ENCODE measurements at places on chromosomes 2 and 18.

GRCh38 chr2:168538534-168538933 lies 82.5 kb downstream of the CERS6 start:
- no peak for DNase-seq

GRCh38 chr18:22490429-22490846 lies 72.7 kb upstream of the CTAGE1 start:
- no peak for DNase-seq

GRCh38 chr2:114161371-114161770 lies 271.5 kb downstream of the ACTR3 start:
- DNase-seq: no peak

DNA sequence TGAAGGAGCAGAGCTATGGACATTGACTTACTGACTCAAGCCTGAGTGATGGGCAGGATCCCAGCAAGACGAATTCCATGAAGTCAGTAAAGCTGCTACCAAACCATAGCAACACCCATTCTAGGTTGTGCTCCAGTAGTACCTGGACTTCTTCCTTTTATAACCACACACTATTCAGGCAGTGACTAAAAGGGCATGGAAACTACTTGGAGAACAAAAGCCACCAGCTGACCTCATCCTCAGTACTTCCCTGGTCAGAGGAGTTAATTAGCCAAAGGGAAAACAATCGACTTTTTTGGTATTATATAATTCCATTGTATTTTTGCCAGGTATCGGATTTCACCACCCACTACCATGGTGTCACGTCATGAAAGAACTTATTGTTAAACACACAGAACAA lies 237.1 kb downstream of the TTC32 start:
- no peak for DNase-seq

DNA sequence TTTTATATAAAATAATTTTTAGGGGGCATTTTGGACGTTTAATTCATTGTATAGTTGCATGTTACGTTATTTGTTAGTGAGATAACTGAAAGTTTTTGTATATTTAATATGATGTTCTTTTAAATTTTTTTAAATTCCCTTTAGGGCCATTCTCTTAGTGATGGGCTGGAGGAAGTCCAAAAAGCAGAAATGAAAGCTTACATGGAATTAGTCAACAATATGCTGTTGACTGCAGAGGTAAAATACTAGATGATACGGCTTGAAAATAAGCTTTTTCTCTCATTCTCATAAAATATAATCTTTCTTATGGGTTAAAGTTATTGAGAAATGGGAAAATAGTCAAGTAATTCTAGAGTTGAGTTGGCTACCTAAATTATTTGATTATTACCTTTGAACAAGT lies 58.9 kb downstream of the MTX2 start:
- DNase-seq: no peak

GRCh38 chr2:241000831-241001321 lies 2.5 kb downstream of the SNED1 start:
- peak; percentile 14 for DNase-seq

GRCh38 chr2:232894251-232894650 lies 24.2 kb downstream of the SNORC start:
- DNase-seq: no peak

GRCh38 chr2:173076581-173077345 lies 1.1 kb downstream of the MAP3K20 start:
- peak; percentile 79 for DNase-seq

- DNase-seq: no peak
Measured at GRCh38 chr2:40300391-40300790, 151.5 kb downstream of the SLC8A1 start.

DNA sequence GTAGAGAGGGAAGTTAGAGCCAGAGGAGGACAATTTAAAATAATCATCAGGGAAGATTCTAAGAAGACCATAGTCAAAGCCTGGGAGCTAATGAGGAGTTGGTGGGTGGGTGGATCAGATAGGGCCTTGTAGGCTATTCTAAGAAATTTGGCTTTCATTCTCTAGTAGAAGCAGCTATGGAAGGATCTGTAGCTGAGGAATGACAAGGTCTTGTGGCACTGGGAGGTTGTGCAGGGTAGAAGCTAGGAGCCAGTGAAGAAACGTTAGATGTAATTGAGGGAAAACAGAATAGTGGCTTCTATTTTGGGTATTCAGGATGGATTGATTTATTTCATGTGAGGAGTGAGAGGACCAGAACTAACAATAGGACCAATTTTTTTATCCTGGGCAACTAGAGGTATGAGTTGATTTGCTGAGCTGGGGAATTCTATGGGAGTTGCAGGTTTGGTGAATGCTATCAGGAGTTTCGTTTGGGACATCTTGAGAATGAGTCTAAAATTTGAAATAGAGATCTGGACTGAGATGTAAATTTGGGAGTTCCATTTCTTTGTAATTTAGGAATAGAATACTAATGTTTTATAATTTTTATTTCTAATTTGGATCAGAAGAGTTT lies 371.9 kb downstream of the PARD3B start:
- DNase-seq: no peak

DNA sequence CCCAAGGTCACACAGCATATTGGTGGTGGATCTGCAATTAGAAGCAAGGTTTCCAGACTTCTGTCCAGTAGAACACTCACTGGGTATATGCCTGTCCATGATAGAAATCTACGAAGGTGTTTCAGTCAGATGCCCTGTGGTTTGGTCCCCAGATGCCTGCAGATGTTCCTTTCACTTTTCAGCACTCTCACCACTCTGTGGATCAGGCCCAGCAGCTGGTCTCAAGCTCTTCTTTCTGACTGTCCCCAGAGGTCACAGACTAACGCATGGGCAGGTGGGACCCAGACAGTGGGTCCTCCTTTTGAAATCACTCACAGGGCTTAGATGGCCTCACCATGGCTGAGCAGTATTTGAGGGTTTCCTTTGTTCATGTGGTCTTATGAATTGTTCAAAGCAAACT lies 376.5 kb downstream of the ALK start:
- no peak for DNase-seq

- no peak for DNase-seq
Measured at GRCh38 chr2:10383960-10384734, 64.0 kb downstream of the ODC1 start.

- peak; percentile 59 for DNase-seq
Measured at GRCh38 chr2:146927080-146927711, 917.6 kb upstream of the ACVR2A start.

DNA sequence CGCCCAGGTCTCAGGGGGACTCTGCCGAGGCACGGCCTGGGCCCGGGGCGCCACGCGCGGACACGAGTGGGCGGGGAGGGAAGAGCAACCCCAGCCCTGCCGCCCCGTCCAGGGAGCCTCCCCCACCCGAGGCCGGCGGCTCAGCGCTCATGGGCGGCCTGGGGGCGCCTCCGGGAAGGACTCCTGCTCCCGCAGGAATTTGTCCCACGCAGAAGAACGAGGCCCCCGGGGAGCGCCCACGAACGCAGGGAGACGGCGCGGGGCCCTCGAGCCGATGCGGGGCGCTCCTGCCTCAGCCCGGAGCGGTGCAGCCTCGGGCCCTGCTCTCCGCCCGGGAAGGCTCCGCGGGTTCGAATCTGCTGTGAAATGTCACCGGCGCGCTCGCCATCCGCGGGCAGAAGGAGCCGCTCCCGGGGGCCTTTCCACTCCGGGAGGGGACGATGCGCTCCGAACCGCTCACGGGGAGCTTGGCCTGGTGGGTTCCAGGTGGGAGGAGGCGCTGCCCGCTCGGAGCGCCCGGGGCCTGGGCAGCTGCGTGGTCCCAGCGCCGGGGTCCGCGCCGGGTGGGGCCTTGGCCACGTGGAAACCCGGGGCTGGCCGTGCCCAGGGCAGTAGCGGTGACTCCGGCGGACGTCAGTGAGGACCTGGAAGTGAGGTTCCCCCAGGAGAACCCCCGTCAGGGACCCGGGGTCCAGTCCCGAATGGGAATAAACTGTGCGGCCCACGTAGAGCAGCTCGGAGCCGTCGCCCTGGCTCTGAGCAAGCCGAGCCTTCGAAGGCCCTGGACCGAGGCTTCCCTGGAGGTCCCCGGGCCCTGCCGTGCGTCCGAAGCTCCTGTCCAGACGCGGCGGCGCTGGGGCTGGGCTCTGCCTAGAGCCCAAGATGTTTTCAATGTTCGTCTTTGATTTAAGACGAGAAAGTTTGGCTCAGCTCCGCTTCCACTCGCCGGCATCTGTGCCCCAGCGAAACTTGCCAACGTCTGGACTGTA lies 41.4 kb upstream of the CTDP1 start:
- DNase-seq: no peak

DNA sequence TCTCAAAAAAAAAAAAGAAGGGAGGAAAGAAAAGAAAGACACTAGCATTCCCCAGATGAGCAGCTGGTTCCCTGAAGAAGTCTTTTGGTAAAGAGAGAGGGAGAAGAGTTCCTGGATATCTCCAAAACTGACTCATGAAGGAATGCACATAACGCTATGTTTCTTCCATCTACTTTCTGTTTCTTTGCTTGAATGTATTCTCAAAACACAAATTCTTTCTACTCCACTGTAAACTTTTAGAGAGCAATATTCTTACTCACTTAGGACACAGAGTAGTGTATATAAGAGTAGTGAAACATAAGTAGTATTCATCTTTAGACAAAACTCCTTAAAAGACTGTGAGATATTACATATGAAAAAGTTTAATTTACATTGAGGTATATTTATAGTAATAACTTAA lies 64.2 kb downstream of the TRIP12 start:
- no peak for DNase-seq

- DNase-seq: no peak
Measured at GRCh38 chr2:7154656-7155055, 237.4 kb downstream of the RNF144A start.

GRCh38 chr18:24397694-24398368 lies at the start of gene OSBPL1A:
TSS of gene OSBPL1A (minus strand) at chr18:24397824. CDS start at chr18:24377533, 20,291 bp downstream.
- DNase-seq: peak; percentile 95

- no peak for DNase-seq
Measured at GRCh38 chr2:179031731-179032408, 18.1 kb downstream of the CCDC141 start.

- no peak for DNase-seq
Measured at GRCh38 chr2:148103946-148104345, 83.1 kb downstream of the MBD5 start.

DNA sequence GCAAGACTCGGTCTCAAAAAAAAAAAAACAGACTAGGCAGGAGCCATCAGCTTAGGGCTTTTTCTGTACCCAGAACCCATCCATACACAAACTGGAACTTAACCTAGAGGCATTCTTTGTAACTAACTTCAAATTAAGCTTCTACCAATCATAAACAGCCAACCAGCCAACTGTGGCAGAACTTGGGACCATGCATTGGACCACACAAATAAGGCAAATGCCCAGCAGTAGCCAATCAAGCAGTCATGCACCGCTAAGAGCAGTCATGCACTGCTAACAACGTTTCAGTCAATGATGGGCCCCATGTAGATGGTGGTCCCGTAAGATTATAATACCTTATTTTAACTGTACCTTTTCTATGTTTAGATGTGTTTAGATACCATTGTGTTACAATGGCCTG lies 22.7 kb downstream of the TUBB6 start:
- no peak for DNase-seq

- DNase-seq: peak; percentile 67
Measured at GRCh38 chr2:98086491-98087446, at the start of gene VWA3B. TSS of gene VWA3B (plus strand) at chr2:98087167. CDS start at chr2:98093093, 5,926 bp downstream.

DNA sequence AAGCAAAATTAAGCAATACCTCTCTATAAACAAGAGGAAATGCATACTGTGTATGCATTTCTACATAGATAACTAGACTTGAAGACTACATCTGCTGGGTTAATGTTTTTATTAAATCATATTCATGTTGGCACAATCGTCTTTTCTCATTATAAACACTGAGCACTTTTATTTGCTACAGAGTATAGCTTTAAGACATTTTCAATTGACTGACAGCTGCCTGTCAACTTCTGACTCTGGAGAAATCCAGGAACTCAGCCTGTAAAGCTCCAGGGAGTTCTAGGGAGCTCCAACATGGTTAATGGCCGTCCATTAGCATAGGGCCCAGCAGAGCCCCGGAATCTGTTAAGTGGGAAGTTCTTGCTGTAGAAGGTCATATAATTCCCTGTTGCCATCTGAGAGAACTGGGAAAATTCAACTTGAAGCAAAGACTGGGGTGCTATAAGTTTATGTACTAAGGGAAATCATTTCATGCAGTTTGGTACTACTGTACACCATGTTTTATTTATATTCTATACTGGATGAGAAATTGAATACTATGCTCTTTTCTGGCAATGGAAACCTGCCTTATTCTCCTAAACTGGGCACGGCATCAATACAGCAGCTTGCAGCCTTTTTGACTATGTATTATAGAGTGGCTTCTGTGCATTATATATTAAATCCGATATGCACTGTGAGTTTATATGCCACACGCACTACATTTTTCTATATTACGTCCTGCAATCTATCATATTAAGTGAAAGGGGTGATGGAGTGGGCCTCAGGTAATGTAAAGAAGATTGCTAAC lies 243.5 kb upstream of the ZNF521 start:
- DNase-seq: no peak

- DNase-seq: no peak
Measured at GRCh38 chr2:160199053-160199452, 1.0 kb downstream of the ITGB6 start.

- no peak for DNase-seq
Measured at GRCh38 chr2:1268034-1268433, 145.2 kb upstream of the TPO start.

- no peak for DNase-seq
Measured at GRCh38 chr2:131042148-131042775, 51.0 kb downstream of the FAM168B start.

DNA sequence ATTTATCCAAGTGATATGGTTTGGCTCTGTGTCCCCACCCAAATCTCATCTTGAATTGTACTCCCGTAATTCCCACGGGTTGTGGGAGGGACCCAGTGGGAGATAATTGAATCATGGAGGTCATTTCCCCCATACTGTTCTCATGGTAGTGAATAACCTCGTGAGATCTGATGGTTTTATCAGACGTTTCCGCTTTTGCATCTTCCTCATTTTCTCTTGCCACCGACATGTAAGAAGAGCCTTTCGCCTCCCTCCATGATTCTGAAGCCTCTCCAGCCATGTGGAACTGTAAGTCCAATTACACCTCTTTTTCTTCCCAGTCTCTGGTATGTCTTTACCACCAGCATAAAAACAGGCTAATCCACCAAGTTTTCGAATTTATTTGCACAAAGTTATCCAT lies 20.3 kb upstream of the CHST10 start:
- no peak for DNase-seq

GRCh38 chr2:20663196-20664070 lies 3.5 kb upstream of the GDF7 start:
- DNase-seq: no peak

DNA sequence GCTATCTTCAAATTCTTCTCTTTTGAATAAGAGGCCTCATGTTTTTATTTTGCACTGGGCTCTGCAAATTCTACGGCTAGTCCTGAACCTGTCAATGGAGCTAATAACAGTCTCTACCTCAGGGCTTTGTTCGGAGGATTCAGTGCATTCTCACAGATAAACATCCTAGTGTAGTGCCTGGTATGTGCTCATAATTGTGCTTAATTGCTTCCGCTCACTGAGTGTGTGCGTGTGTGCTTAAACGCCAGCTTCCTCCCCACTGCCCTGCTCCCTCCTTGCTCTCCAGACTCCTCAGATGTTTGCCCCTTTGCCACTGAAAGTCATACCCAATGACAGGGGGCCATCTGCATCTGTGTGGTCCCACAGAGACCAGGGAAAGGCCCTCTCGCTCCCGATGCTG lies 6.7 kb downstream of the GYPC start:
- no peak for DNase-seq

Data from right hindlimb (tissue), 1 donor.